CD8-positive, alpha-beta memory T cell (primary cell): ENCODE measurements at places on chromosomes 2 and 18. TPM values are rescaled to one million over a fixed set of nuclear protein-coding genes. Genes with fewer than 3 reads are reported as not detected.

DNA sequence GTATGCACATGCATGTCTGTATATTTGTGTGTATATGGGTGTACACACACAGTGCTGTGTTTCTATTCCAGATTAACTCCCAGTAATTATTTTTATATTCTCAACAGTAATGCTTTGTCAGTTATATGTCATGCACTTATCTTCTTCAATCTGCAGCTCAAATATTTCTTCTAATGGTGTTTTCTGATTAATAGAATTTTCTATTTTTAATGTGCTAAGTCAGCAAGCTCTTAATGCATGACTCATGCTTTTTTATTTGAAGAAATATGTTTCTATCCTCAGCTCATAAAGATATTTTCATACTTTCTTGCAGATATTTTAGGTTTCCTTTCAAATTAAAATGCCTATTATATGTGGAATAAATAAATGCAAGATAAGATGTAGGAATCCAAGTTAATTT lies 59.7 kb upstream of the TMEM18 start:
- DNase-seq: no peak

- no peak for DNase-seq
Observed at GRCh38 chr2:42877936-42878335, 85.6 kb upstream of the HAAO start.

GRCh38 chr2:204948024-204948763 lies 402.9 kb downstream of the PARD3B start:
- no peak for DNase-seq

Gene RTP5
- 0.18 TPM for total RNA-seq

DNA sequence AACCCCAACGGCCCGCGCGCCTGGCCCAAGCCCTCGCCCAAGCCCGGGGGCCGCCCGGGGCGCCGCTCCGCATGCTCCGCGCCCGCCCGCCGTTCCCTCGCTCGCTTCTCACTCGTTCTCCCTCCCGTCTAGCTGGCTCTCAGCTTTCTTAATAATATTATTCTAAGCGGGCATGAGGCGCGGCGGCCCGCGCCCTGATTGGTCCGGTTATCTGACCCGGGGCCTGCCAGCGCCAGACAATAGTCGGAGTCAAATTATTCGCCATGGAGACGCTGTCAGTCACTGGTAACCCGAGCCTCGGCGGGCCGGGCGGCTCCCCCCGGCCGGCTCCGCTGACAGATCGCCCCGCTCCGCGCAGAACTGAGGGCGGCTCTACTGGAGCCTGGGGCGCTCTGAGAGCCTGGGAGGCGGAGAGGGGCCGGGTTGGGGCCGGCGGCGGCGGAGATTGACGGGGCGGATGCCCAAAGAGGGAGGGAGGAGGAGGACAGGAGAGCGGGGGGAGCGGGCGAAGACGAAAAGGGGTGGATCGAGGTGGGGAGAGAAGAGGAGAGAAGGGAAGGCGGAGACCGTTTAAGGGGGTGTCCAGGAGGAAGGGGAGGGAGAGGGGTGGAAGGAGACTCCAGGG lies at the start of gene SIX2:
SIX2 (minus strand) TSS at position 150 of the 625 bp plus-strand sequence. CDS start 342 bp downstream, outside the sequence.
- no peak for DNase-seq

GRCh38 chr2:10287761-10288160 lies 14.9 kb upstream of the HPCAL1 start:
- DNase-seq: no peak

Gene GPR75
- total RNA-seq: 2.0 TPM

Gene C1QL2
- not detected for total RNA-seq

Gene RABL2A
- total RNA-seq: 14.7 TPM

DNA sequence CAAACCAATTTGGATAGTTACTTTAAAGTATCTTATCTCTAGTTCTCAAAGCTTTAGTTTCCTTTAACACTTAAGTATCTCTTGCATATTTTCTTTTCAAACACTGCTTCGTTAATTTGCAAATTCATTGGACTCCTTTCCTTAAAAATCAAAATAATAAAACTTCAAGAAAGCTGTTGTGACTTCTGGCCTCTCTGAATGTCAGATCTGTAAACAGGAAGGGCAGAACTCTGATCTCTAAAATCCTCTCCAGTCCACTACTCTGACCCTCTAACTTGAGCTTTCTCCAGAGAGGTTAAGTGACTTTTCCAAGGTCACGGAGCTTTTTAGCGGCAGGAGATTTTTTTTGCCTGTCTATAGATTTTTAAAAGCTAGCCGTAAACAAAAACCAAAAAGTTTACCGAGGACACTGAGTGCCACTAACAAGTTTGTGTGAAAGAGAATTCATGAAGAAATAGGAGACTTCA lies 155.5 kb downstream of the TGIF1 start:
- DNase-seq: no peak
